Activated CD4-positive, alpha-beta T cell treated with anti-CD3 and anti-CD28 coated beads, Interleukin-2, Interleukin-6, amounts not matched to agents 100 ng/mL and 50 ng/mL, durations not matched to agents 16 hours and 8 hours (primary cell): ENCODE measurements at places on chromosomes 5 and 9.

GRCh38 chr9:93597871-93598646 is 21.7 kb downstream of the PHF2 start:
- no peak for DNase-seq

DNA sequence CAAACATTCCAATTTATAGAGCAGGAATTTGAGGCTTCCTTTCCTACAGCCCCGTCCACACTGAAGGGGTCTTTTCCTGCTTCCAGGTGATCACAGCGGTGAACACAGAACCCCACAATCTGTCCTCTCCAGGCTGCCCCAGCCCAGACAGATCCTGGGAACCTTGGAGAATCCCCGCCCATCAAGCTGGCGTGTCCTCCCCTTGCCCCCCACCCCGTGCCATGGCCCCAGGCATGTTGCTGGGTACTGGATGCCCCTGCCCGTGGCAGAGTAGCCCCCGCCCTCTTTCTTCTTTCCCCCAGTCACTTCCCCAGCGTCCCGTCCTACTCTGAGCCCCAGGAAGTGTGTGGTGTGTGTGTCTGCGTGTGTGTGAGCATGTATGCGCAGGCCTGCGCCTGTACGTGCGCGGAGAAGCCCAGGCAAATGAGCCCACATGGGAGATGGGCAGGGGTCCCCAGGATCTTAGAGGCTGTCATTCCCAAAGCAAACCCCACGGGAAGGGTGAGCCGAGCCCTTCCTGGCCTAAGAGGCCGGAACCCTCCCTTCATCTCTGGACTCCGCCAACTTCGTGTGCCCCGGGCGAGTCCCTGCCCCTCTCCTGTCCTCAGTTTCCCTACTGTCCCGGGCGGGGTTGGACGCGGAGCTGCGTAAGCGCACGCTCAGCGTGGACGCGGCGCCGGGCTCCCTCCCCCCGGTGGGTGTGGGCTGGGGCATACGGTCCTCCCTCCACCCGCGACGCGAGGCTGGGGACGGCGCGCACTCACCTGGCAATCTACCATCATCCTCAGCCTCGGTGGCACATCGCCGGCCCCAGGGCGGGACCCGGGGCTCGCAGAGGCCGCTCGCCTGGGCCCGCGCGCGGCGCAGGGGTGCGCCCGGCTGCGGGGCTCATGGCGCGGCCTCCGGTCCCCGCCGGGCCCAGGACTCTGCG is 15.2 kb downstream of the GBGT1 start:
- DNase-seq: peak; percentile 65

GRCh38 chr5:76083555-76084495 is 642 bp downstream of the SV2C start:
- peak; percentile 36 for DNase-seq

GRCh38 chr5:158812408-158812807 is 287.3 kb downstream of the EBF1 start:
- DNase-seq: peak; percentile 50

- DNase-seq: no peak
Measured at GRCh38 chr5:58405175-58405574, 54.7 kb downstream of the PLK2 start.

DNA sequence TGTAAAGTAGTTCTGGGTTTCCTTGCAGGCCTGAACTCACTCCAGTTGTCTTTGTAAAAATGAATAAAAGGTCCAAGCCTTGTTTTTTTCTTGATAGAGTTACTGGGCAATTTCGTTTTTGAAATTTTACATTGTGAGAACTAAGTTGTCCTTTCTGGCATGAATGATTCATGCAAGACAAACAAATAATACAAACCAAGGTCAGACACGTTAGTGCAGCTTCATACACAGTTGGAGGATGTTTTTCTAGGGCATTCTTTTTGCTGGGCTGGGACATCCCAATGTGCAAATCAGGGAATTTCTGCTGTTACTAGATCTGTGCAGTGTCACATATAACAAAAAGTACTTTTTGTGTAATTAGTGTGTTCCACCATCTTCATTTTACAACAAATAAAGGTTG is 96.0 kb downstream of the MEGF10 start:
- no peak for DNase-seq

GRCh38 chr9:137520614-137521404 is 29.4 kb downstream of the PNPLA7 start:
- DNase-seq: no peak
